ENCODE measurements at places on chromosomes 6 and 20. TPM values are rescaled to one million over a fixed set of nuclear protein-coding genes. Genes with fewer than 3 reads are reported as not detected.

Gene TUBB1
- 0.25 TPM for total RNA-seq

Gene CST7
- total RNA-seq: not detected

Gene CALHM4
- total RNA-seq: not detected

Gene NKX2-4
- 5.1 TPM for total RNA-seq

Gene MOG
- total RNA-seq: 0.19 TPM

Gene OGFR
- 46.6 TPM for total RNA-seq

Gene MROH8
- 43.5 TPM for total RNA-seq

Gene SHLD1
- 6.0 TPM for total RNA-seq

Gene NKX2-2
- total RNA-seq: 0.16 TPM

Gene TNXB
- total RNA-seq: 44.0 TPM

Gene RAB44
- total RNA-seq: 0.24 TPM

Gene LPA
- total RNA-seq: 7.2 TPM

Gene EYS
- total RNA-seq: 1.3 TPM

Gene REM1
- total RNA-seq: 2.6 TPM

Gene BTN1A1
- 0.31 TPM for total RNA-seq

Gene C20orf204
- 4.5 TPM for total RNA-seq
